Gastrocnemius medialis (tissue), 4 donors: ENCODE measurements at places on chromosomes 7 and 10. TPM values are rescaled to one million over a fixed set of nuclear protein-coding genes. Genes with fewer than 3 reads are reported as not detected.

Gene GARS1
- 52.1 TPM for total RNA-seq

Gene DKK1
- total RNA-seq = not detected

Gene MLXIPL
- 7.6 TPM for total RNA-seq

Gene MSMB
- total RNA-seq = not detected

Gene APBB1IP
- 1.4 TPM for total RNA-seq

Gene ADRA2A
- 0.42 TPM for total RNA-seq

Gene AEBP1
- 22.3 TPM for total RNA-seq

Gene NPC1L1
- 0.04 TPM for total RNA-seq

Gene ESYT2
- 72.2 TPM for total RNA-seq

Gene RNF133
- total RNA-seq = not detected

Gene ADGRA1
- total RNA-seq = not detected

Gene PVRIG
- not detected for total RNA-seq

Gene CPN1
- total RNA-seq = 0.20 TPM

Gene PARD3
- 66.4 TPM for total RNA-seq

Gene BTBD16
- not detected for total RNA-seq

Gene RELN
- 0.73 TPM for total RNA-seq

Gene GRID2IP
- not detected for total RNA-seq

Gene TBX20
- not detected for total RNA-seq

Gene PLAU
- 5.0 TPM for total RNA-seq

Gene MAGI2
- total RNA-seq = 0.94 TPM

Gene SCIN
- total RNA-seq = 2.4 TPM

Gene OR2A42
- not detected for total RNA-seq

Gene ADAMTS14
- not detected for total RNA-seq

Gene SAP25
- not detected for total RNA-seq

Gene C10orf105
- not detected for total RNA-seq

Gene SRRM3
- 0.53 TPM for total RNA-seq

Gene TAS2R4
- 0.09 TPM for total RNA-seq

Gene LIPN
- total RNA-seq = not detected

Gene ERCC6
- 10.0 TPM for total RNA-seq

Gene TAS2R41
- total RNA-seq = not detected

Gene FUOM
- total RNA-seq = 3.2 TPM

Gene KIF5B
- total RNA-seq = 149 TPM

Gene A1CF
- total RNA-seq = 0.31 TPM

Gene GBX1
- total RNA-seq = not detected
